ENCODE measurements at places on chromosomes 11 and 22. TPM values are rescaled to one million over a fixed set of nuclear protein-coding genes. Genes with fewer than 3 reads are reported as not detected.
A peak's percentile ranks its signal among the peaks of the same experiment; 100 is the strongest.

The OR56A1 gene
- total RNA-seq, result not detected

The BEST1 gene
- 1.0 TPM for total RNA-seq

GRCh38 chr22:27435844-27436576 is 365.5 kb downstream of the MN1 start:
- DNase-seq, result no peak

- no peak for DNase-seq
Measured at GRCh38 chr22:46963672-46964545, 201.5 kb downstream of the TBC1D22A start.

GRCh38 chr11:15091175-15091574 is 17.8 kb downstream of the CALCB start:
- no peak for DNase-seq

DNA sequence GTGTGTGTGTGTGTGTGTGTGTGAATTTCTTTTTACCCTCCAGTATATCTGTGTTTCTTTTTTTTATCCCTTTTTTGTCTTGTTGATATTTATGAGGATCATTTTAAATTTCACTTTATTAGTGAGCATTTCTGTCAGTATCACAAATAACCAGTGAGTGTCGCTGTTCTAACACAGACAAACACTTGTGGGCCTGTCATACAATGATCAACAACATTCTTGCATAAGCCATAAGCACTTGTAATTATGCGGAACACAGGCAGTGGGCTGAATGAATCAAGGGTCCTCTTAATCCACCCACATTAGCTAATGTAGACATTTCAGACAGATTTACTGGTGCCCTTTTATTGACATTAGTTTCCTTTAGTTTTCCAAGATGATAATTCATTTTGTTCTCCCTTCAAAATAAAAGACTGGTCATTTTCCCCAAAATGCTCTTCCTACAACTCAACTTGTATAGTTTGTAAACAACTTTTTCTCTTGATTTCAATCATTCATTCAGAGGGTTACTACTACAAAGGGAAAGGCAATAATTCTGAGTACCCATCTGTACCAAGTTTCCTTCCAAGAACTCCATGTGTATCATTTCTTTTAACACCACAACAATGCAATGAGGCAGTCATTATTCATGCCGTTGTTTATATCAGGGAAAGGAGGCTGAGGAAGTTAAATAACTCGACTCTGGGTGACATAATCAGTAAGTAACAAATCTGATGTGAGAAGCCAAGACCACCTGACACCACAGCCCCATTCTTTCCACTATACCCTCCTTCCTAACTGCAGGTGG is 34.5 kb upstream of the ANO3 start:
- peak; percentile 37 for DNase-seq

DNA sequence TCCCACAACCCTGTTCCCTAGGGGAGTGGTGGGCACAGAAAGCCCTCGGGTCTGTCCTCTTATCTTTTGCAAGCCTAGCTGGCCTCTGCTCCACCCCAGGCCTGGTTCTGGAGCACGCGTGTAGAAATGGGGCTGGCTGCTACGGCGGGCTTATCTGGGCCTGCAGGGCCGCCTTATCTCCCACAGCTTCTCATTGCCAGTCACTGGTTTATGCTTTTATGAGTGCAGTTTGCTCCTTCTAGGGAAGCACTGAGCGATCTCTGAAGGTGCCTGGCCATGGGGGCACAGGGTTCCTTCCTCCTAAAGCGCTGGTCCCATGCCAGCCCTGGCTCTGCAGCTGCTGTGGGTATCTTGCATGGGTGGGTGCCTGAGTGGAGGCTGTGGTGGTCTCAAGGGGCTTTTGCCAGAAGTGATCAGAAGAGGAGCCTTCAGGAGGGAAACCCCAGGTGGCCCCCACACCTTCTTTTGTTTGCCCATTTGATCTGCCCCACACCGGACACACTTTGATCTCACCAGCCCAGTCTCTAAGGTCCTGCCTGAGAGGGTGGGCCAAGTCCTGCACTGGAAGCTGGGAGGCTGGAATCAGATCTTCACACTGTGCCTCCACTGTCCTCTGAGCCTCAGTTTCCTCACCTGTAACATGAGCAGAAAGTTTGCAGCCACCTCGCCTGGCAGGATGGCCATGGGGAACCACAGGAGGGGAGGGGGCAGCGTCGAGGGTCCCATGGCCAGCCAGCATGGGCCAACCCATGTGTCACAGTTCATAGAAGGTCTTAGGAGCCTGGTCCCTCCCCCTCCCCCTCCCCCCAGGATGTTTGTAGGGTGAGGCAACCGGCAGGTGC is 86.6 kb upstream of the FGF3 start:
- no peak for DNase-seq

- no peak for DNase-seq
Measured at GRCh38 chr11:94519478-94520084, 7.3 kb downstream of the C11orf97 start.

DNA sequence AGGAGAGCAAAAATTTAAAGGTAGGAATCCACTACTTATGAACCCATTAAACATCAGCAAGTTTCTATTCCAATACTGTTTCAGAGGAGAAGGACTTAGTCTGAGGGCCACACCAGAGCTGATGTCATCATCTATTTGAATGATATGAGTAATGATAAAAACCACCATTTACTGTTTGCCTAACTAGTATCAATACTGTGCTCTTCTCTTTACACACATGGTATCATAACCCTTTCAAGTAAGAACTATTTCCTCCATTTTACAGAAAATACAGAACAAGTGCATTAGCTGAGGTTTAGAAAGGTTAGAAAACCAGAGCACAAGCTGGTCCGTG is 651.3 kb upstream of the KIRREL3 start:
- DNase-seq, result no peak

Data from kidney epithelial cell (primary cell).